ENCODE measurements at places on chromosomes 2 and 18.

- DNase-seq = no peak
Measured at GRCh38 chr18:77015169-77015568, 117.4 kb downstream of the MBP start.

- no peak for DNase-seq
Measured at GRCh38 chr2:179424571-179424970, 159.9 kb upstream of the SESTD1 start.

DNA sequence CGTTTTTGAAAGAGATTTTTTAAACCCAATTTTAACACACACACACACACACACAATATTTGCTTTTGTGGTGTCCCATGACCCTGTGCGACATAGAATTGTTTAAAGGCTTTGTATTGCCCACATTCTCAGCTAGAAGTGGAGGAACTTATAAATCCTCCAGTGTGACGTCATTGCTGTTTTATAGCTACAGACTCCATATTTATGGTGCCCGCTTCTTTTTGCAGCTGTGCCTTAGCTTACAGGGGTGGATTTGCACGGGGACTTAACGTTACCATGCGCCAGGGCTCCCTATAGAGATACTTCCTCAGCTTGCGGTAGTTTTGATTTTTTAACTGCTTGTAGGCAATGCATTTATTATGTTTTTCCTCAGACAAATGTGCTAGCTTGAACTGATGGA lies 101.9 kb upstream of the SMIM21 start:
- DNase-seq = no peak

DNA sequence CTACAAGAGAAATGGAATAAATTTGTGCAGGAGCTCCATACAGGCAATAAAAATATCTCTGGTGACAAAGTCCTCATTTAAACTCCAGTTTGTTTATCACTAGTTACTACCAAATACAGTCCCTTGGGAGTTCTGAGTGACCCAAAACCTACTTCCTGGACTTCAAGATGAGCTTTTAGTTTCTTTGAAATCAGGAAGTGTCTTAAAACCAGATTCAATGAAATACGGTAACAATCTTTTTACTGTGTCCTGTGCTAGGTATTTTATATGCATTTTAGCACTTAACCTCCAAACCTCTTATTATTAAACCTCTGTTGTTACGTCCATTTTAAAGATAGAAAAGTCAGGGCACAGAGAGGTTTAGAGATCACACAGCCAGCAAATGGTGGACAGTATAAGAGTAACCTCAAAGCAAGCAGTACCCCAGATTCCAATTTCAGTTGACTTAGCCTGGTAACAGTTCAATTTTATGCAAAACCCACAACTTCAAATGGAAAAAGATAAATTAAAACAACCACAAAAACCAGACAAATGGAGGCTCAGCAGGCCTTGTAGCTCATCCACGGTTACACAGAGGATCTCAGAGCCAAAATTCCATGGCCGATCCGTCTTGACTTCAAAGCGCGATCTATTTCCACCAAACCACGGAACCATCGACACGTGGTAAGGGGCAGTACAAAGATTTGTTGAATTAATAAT lies 1.3 kb upstream of the KCMF1 start:
- no peak for DNase-seq

DNA sequence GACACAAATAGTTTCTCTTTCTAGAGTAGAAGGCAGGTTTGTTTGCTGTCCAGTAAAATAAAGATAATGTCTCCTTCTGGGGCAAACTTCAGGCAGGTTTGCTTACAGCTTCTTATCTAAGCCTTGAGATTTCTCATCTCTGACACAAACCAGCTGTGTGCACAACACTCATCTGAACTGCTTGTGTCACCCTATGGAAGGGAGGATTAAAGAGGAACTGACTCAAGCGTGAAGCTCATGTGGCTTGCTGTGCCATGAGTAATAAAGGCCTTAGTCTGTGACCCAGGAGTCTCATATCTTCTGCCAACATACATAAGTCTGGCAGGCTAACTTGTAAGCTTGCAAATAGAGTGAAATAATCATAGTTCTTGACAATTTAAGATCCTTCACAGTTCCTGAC lies 24.2 kb upstream of the CPO start:
- DNase-seq = no peak

DNA sequence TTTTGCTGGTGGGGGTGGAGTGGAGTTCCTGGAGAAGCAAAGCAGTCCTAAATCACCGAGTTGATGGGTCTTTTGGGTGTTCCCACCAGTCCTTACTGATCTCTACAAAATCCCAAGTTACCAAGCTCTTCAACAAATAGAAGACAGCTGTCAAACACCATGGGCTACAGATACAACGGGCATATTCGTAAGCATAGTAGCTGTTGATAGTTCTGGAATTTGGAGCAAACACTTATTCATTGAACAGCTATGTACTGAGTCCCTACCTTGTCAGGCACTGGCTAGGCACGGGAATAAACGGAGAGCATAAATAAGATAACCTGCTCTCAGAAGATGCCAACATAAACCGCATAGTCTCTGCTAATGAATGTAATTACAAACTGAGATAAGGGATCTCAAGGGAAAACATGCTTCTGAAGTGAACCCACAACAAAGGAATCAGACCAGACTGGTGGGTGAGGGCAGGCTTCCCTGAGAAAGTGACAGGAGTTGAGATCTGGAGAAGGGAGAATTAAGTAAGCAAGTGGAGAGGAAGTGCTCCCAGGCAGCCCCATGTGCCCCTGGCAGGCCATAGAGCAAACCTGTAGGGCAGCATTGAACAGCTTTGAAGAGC lies 947 bp upstream of the ANKRD44 start:
- no peak for DNase-seq

DNA sequence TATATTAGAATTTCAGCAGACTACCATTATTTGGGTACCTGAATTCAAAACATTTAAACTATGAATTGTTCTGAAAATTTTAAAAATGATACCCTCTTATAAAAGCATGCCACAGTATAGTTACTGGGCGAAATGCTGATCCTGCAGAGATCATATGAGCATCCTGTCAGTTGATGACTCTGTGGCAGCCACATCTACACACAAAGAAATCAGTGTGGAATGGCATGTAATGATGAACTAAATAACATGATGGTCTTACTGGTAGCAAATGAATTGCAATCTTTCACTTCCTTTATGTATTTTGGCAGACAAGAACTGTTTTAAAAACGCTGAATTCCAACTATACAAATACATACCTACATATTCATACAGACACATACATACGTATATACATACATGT lies 38.3 kb downstream of the MRPS9 start:
- DNase-seq = no peak

- DNase-seq = no peak
Measured at GRCh38 chr2:24855726-24856125, 62.5 kb downstream of the CENPO start.

- no peak for DNase-seq
Measured at GRCh38 chr18:73614812-73615211, 532.8 kb downstream of the FBXO15 start.

DNA sequence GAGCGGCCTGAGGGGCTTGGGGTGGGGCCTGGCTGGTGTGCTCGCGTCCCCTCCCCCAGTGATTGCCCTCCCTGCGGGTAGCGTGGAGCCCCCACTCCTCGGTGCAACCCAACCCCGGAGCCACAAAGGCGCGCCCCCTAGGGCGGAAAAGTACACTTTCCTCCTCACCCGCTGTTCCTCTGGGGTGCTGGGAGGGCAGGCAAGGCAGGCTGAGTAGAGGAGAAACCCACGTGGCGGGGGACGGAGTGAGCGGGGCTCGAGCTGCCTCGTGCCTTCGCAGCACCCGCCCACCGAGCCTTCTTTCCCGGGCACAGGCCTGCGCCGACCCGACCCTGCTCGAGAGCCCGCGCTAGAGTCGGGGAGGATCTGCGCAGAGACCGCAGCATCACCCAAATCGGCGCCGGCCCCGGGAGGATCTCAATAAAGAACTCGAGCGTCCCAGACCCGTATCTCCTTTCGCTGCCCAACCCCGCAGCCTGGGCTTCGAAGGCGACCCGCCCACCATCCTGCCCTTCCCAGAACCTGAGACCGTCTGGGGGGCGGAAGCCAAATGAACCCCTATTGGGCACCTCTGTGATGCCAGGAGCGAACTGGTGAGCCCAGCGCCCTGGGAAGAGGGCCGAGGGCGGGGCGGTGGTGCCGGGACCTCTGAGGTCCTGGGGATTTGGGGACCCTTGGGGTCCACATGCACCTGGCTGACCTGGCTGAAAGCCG lies 1.5 kb downstream of the UCN start:
- no peak for DNase-seq

DNA sequence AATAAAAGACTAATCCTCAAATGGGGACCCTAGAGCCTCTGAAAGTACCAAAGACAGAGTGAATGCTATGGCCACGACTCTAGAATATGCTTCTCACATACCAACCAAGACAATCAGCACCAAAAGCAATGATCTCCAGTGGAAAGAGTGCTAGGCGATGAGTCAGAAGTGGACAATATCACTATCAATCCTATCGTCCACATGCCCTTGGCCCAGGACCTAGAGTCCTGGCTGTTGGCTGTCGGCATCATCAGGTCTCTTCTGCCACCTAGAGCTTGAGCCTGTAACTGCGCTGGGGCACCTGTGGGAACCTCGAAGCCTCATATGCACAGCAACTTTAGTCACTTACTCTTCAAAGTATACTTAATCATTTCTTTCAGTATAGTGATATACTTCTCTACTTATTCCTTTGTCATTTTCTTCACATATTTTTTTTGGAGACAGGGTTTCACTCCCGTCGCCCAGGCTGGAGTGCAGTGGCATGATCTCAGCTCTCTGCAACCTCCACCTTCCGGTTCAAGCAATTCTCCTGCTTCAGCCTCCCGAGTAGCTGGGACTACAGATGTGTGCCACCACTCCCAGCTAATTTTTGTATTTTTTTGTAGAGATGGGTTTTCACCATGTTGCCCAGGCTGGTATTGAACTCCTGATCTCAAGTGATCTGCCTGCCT lies 29.7 kb downstream of the NOL10 start:
- DNase-seq = no peak

DNA sequence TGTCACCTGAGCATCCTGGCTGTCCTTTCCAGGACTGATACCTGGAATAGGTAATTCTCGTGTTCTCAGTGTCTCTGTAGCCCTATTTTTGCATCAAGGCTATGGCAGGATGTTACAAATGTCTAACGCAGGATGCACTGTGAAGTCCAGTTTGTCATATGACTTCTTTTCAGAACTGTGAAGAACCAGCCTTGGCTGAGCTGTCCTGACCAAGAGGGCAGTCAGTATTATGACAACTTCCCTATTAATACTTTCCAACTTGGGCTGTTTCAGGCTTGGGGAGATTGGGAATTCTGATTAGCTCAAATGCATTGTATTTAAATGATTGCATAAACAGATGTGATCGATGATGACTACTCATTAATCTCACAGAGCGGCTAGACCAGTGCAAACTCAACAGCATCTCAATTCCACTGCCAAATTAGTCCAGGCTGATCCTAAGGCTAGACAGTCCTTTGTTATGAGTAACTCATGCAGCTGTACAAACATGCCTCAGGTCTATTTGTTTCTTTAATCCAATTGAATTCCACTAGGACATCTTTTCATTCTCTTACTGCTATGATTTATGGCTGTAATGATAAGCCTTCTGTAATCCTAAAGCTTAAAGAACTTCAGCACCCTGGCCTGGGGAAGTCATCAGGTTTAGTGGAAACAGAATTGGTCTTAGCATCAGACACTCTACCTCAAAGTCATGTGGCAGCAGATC lies 331.6 kb downstream of the KCNS3 start:
- no peak for DNase-seq

GRCh38 chr2:191660575-191660974 lies 17.4 kb upstream of the NABP1 start:
- DNase-seq = no peak
